ENCODE measurements at places on chromosomes 6 and 20.

DNA sequence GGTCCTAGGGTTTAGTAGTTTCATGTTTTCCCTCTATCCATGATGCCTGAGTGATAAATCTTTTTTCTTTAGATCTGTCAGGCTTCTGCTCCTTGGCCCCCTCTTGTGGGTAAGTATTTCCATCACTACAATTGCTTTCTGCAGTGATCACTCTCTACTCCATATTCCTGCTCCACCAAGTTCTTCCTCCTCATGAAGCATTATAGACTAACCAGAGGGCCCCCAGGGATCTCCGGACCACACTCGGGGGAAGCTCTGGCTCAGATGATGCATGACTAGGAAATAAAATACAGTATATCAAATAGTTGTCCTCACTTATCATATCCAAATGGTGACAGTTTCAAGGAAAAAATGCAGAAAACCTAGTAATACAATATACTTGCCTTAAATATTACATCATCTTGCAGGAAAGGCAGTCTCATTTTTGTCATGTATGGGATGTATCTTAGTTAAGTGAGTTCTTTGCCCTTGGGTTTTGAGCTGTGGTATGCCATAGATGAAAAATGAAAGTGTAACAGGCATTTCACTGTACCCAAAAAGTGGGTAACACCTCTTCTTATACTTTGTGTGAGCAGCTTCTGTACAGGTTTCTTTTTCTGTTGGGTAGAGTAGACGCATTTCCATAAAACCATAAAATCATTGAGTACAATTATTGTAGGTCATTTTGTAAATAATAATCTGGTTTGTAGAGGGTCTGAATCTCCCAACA lies 200.9 kb upstream of the EYA4 start:
- DNase-seq = peak; percentile 3

DNA sequence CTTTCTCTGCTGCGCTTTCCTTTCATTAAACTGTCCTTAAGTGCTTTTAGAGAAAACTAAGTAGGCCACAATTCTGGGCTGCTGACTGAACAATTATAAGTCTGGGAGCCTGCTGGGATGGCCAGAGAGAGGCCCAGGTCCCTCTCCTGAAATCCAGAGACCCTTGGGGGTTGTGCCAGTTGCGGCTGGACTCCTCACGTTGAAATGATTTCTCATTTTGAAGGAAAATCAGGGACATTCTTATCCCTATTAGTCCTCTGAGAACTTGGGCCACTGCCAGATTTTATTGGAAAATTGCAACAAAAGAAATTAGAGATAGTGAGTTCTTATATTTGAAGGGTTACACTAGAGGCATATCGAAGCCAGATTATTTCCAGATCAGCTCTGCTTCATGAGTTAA lies 145.1 kb downstream of the CLIC5 start:
- DNase-seq = no peak

GRCh38 chr6:14975471-14975817 lies 270.4 kb upstream of the JARID2 start:
- no peak for DNase-seq

- no peak for DNase-seq
These were observed 600.4 kb downstream of the HTR1B start for GRCh38 chr6:76862936-76863335.

DNA sequence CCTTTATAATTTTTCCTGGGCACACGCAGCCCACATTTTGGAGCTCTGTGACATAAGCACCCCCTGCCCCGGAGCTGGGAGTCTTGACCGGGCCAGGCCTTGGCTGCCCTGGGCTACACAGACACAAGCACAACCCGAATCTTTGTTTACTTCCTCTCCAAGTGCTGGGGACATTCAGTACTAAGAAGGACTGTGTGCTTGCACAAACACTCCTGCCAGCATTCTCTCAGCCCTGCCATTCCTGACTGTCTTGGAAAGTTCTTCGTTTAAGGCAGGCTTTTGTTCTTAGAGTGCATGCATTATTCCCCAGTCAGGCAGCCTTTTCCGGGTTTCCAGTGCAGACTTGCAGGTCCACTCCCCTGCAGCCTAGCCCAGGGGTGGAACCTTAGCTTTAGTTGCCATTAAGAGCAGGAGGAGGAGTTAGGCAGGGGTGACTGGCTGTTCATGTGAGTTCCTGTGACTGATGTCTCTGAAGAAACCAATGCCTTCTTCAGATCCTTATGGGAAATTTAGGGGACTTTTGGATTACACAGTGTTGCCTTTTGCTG lies 28.6 kb downstream of the FOXO3 start:
- DNase-seq = peak; percentile 50

DNA sequence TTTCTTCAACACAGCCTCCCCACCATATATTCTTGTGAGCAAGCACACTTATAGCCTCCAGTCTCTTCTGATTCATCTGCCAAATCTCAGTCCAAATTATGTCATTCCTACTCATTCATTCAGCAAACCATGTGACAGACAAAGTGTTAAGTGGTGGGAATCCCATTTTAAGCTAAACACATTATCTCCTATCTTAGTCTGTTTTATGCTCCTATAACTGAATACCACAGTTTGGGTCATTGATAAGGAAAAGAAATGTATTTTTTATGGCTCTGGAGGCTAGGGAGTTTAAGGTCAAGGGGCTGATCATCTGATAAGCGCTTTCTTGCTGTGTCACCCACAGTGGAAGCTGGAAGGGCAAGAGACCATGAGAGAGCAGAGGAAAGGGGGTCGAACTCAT lies 23.9 kb upstream of the SMIM13 start:
- DNase-seq = no peak
